Endothelial cell of umbilical vein (primary cell): ENCODE measurements at places on chromosomes 11 and 22. TPM values are rescaled to one million over a fixed set of nuclear protein-coding genes. Genes with fewer than 3 reads are reported as not detected.
A peak's percentile ranks its signal among the peaks of the same experiment; 100 is the strongest.

Gene B3GAT1
- not detected in 2 replicates for total RNA-seq

Gene TESMIN
- 3.1 and 6.1 TPM in 2 replicates for total RNA-seq

Gene GNG3
- total RNA-seq, result not detected in 2 replicates

Gene CAPN5
- total RNA-seq, result 14.3 and 15.0 TPM in 2 replicates

Gene POU2AF1
- total RNA-seq, result not detected in 2 replicates

Gene OR51F2
- total RNA-seq, result not detected in 2 replicates

Gene GRIK4
- 0.74 and 1.6 TPM in 2 replicates for total RNA-seq

Gene ARL2
- 108 and 109 TPM in 2 replicates for total RNA-seq

Gene PKP3
- 0.27 and 0.30 TPM in 2 replicates for total RNA-seq

Gene IL10RA
- 0.14 TPM in 1 of 2 replicates, not detected in the other for total RNA-seq

Gene HPS5
- total RNA-seq, result 14.1 and 15.6 TPM in 2 replicates

Gene ALKBH3
- 32.3 and 34.7 TPM in 2 replicates for total RNA-seq

DNA sequence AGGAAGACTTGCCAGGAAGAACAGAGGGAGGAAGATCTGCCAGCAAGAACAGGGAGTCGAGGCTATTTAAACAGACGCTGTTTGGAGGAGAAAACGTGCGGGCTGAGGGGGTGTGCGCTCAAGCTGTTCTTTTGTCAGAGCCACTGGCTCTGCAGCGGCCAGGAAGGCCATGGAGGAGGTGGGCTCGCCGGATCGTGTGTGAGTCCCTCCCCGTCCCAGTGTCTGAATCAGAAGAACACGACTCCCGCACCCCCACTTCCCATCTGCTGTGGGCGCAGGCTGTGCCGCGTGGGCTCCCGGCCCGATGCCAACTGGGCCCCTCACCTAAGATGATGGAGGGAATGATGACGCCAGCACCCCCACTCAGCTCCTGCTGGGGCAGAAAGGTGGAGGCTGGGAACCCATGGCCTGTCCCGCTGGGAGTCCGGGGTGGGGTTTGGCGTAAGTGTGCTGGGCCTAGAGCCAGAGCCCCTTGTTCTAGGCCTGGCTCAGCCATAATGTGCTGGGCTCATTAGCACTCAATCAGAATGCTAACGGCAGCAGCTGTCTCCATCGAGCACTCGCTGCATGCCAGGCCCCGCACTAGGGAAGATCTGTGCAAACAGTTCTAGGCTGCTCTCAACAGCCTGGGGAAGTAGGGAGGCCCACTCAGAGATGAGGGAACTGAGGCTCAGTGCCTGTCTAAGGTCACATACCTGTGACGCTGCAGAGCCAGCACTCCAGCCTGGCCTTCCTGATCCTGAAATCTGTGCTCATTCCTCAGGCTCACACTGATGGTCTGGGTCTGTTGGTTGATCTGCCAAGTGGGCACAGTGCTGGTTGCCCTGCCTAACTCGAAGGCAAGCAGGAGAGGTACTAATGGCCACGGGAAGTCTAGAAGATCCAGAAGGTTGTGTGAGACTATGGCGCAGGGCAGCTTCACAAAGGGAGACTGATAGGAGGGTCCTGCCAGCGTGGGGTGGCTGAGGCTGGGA is 11.5 kb downstream of the NPTXR start:
- H3K27ac ChIP-seq, result no peak overlapping the region
- no peak overlapping the region for H3K4me3 ChIP-seq
- H3K27me3 ChIP-seq, result no peaks in the 10 kb centered on the region
- DNase-seq, result no peak
- H3K4me1 ChIP-seq, result no peaks in the 10 kb centered on the region

DNA sequence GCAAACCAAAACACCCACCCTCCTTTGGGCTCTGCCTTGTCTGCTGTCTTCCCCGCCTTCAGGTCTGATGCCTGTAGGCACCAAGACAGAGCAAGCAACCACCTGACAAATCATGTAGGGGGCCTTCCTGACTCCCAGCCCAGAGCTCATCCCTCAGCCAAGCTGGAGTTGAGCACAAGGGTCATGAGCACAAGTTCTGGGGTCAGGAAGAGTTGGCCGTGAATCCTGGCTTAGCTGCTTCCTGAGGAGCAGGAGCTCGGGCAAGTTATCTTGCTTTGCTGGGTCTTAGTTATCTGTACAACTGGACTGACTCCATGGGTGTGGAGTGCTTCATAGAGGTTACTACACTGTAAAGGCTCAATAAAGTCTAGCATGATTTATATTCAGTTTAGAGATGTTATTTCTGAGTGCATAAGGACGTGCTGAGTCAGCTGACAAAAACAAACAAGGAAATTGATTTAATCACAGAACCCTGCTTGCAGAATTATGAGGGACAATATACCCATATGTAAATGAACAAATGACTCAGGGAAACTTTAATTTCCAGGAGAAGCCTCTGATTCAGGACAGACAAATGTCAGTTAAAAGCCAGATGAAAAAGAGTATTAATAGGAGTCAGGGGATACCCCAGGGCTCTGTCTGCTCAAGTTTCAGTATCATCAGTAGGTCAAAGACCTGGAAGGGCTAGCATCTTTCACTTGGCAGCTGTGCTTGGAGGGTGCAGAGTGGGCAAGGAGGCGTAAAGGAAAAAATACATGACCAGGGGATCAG is 15.0 kb upstream of the APOA1 start:
- H3K36me3 ChIP-seq, result peaks cover under 1% of the 10 kb centered on the region
- peak; percentile 63 for DNase-seq
- no peak overlapping the region for H3K27ac ChIP-seq

DNA sequence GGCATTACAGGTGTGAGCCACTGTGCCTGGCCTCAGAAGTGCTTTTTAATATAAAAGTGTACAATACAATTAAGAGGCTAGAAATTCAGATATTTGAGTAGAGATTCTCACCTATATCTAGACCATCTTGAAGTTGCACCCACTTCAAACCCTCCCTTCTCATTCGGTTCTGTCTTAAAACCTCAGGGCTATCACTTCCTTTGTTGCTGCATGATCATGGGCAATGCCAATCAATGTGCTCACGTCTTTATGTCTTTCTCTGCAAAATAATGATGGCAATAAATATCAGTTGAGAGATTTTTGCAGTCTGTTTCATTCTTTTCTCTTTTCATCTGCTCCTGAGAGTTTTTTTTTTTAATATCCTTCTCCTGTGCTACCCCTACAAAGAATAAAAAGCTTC is 9.3 kb upstream of the NUP160 start:
- H3K27ac ChIP-seq, result no peak overlapping the region
- H3K4me3 ChIP-seq, result no peak overlapping the region
- H3K36me3 ChIP-seq, result no peaks in the 10 kb centered on the region
- H3K4me1 ChIP-seq, result peaks cover 8% of the 10 kb centered on the region
- no peaks in the 10 kb centered on the region for H3K27me3 ChIP-seq

- no peak overlapping the region for H3K27ac ChIP-seq
- no peak overlapping the region for H3K4me3 ChIP-seq
- no peaks in the 10 kb centered on the region for H3K4me1 ChIP-seq
- H3K27me3 ChIP-seq, result no peaks in the 10 kb centered on the region
- DNase-seq, result no peak
Observed at GRCh38 chr11:42473106-42473505, 838.7 kb upstream of the API5 start.

DNA sequence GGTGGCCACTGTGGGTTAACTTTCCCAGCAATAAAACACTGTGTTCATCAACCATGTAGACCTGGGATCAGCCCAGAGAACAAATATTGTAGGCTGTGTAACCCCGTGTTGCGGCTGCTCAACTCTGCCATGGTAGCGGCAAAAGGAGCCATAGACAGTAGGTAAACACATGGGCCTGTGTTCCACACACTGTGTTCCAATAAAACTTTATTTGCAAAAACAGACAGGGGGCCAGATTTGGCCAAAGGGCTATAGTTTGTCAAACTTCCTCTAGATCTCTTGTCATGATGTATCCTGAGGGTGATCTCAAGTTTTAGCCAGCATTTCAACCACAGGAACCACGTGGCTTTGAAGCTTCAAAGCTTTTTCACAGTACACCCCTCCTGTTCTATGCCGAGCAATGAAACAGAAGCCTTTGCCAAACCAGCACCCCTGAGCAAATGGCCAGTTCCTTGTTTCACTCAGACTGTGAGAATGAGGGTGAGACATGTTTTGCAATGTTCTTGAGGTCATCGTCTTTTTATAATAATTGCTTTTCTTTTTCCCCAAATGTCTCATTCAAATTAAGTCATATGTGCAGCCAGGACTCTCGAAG is 49.9 kb upstream of the FADD start:
- no peaks in the 10 kb centered on the region for H3K36me3 ChIP-seq
- DNase-seq, result no peak
- no peaks in the 10 kb centered on the region for H3K27me3 ChIP-seq
- no peak overlapping the region for H3K27ac ChIP-seq
- H3K4me1 ChIP-seq, result no peaks in the 10 kb centered on the region

- peaks cover 11% of the 10 kb centered on the region for H3K27me3 ChIP-seq
- no peak overlapping the region for H3K27ac ChIP-seq
- H3K4me3 ChIP-seq, result no peak overlapping the region
Observed at GRCh38 chr11:78941226-78941851, 366.7 kb upstream of the NARS2 start.

- H3K36me3 ChIP-seq, result no peaks in the 10 kb centered on the region
- no peaks in the 10 kb centered on the region for H3K27me3 ChIP-seq
- DNase-seq, result peak; percentile 50
Observed at GRCh38 chr11:63536669-63537292, at the start of gene PLAAT4. TSS of gene PLAAT4 (plus strand) at chr11:63536808. CDS start at chr11:63536869, 61 bp downstream.

- H3K4me3 ChIP-seq, result no peak overlapping the region
- H3K27ac ChIP-seq, result no peak overlapping the region
- no peaks in the 10 kb centered on the region for H3K27me3 ChIP-seq
- no peak for DNase-seq
Observed at GRCh38 chr11:18392434-18393321, 1.7 kb upstream of the LDHA start.

- H3K4me3 ChIP-seq, result no peak overlapping the region
- H3K27me3 ChIP-seq, result peaks cover 2% of the 10 kb centered on the region
- H3K4me1 ChIP-seq, result peaks cover 12% of the 10 kb centered on the region
- H3K36me3 ChIP-seq, result no peaks in the 10 kb centered on the region
- DNase-seq, result no peak
Observed at GRCh38 chr11:10927538-10927937, 69.7 kb upstream of the ZBED5 start.

DNA sequence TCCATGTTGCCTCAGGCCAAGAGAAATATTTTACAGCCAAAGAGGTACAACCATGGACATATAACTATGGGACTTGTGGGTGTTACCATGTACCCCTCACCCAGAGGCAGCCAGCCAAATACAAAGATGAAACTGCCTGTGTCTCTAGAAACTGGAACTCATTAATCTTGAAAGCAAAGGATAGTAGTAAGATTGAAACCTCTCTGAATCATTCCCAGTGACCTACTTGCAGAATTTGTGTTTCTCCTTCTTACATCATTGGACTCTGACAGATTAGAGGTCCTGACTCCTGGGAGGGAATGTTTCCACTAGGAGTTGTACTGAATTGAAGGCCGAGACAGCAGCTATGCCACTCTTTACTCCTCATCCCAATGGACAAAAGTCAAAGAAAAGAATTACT is 257.4 kb upstream of the UBASH3B start:
- no peak overlapping the region for H3K27ac ChIP-seq
- DNase-seq, result no peak
- H3K27me3 ChIP-seq, result no peaks in the 10 kb centered on the region
- H3K4me1 ChIP-seq, result no peaks in the 10 kb centered on the region
- no peak overlapping the region for H3K4me3 ChIP-seq

DNA sequence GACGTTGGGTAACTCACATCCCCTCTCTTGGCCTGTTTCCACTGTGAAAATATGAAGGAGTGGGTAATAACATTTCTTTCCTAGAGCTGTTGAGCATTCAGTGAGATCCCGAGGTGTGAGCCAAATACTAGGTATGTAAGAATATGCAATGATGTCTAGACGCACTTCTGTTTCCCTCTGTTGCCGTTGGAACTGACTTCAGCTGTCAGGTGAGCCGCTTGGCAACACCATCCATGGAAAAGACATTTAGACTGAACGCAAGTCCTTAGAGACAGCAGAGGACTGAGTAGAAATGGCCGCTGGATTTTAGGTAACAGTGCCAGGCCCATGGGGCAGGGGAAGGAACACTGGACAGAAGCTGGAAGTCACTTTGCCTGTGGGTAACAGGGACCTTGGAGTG is 29.5 kb upstream of the SHANK2 start:
- no peaks in the 10 kb centered on the region for H3K27me3 ChIP-seq
- H3K36me3 ChIP-seq, result no peaks in the 10 kb centered on the region
- H3K27ac ChIP-seq, result no peak overlapping the region
- H3K4me1 ChIP-seq, result no peaks in the 10 kb centered on the region
- no peak overlapping the region for H3K4me3 ChIP-seq

DNA sequence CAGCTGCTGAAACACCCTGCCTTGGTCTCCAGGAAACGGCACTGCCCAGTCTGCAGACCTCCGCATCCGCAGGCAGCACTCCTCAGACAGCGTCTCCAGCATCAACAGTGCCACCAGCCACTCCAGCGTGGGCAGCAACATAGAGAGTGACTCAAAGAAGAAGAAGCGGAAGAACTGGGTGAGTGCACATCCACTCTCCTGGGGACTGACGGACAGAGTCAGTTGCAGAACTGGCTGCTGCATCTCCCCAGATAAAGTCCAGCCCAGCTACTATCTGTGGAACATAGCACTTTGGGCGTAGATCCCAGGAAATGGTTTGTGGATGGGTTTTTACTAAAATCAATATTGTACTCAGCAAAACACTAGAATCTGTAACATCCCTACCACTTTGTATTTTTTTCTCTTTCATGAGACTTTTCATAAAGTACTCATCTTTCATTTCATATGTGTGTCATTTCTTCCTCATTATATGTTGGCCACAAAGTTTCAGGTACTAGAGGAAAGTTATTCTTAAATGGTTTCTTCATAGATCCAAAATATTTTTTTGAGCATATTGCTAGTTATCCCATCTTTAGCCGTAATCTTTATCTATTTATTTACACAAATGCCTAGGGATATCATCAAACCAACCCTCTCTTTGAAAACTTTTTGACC is 80.1 kb downstream of the DBX1 start:
- H3K27ac ChIP-seq, result no peak overlapping the region
- no peak overlapping the region for H3K4me3 ChIP-seq
- H3K4me1 ChIP-seq, result no peaks in the 10 kb centered on the region
- H3K36me3 ChIP-seq, result peaks cover 19% of the 10 kb centered on the region
- H3K27me3 ChIP-seq, result no peaks in the 10 kb centered on the region

DNA sequence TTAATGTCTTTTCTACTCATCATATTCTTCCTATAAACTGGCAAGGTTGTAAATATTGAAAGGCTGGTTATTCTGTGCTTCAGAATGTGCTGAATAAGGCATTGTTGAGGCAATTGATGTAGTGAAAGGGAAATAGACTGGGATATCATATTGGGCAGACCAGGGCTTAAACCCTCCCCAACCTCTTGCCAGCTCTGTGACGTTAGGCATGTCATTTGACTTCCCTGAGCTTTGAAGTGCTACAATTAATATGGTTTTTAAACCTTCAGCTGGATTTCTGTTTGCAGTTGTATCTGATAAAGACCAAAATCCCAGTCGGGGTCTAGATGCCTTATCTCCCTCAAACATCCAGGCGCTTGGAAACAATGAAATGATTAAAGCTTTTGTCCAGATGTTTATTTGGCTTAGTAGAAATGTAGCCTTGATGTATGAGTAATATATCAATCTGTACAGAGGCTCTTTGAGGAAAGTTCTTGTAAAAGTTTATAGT is 208.1 kb downstream of the DBX1 start:
- H3K27me3 ChIP-seq, result no peaks in the 10 kb centered on the region
- DNase-seq, result peak; percentile 90
- no peak overlapping the region for H3K4me3 ChIP-seq
- H3K36me3 ChIP-seq, result peaks cover 5% of the 10 kb centered on the region

GRCh38 chr11:64642871-64643255 is 51.8 kb downstream of the SLC22A12 start:
- no peaks in the 10 kb centered on the region for H3K36me3 ChIP-seq
- DNase-seq, result no peak
- H3K4me3 ChIP-seq, result no peak overlapping the region
- H3K27ac ChIP-seq, result no peak overlapping the region

GRCh38 chr11:125272821-125273220 is 108.3 kb downstream of the PKNOX2 start:
- no peak for DNase-seq
- no peaks in the 10 kb centered on the region for H3K4me1 ChIP-seq
- peaks cover 13% of the 10 kb centered on the region for H3K27me3 ChIP-seq
